GM04504 (cell line): ENCODE measurements at places on chromosomes 12 and 14.

GRCh38 chr12:47987411-47988072, 16.7 kb downstream of the COL2A1 start:
- no peak for DNase-seq

GRCh38 chr12:51687177-51687576, 96.1 kb downstream of the SCN8A start:
- no peak for DNase-seq

- DNase-seq, result no peak
These were observed 2.2 kb upstream of the MARS1 start for GRCh38 chr12:57485695-57486094.

GRCh38 chr12:57522887-57523705, 472 bp downstream of the MBD6 start:
- DNase-seq, result no peak

DNA sequence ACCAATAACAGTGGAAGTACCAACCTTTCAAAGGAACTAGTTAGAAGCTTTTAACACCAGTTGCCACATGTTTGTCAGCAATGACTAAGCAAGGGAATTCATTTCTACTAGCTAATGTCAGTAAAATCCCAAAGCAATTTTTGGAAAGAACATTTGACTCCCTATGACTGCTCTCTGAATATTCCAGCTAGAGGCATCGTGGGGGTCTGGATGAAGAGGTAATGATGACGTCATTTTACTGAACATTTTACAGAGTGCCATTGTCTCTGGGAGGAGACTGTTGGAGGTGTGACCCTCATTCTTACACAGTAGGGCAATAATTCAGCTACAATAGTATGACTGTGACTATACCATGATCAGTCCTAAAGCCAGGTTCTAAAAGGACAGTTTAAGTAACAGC, 204.8 kb downstream of the ITPR2 start:
- DNase-seq, result no peak

- DNase-seq, result no peak
These were observed 5.3 kb downstream of the DCTN2 start for GRCh38 chr12:57541717-57542116.

DNA sequence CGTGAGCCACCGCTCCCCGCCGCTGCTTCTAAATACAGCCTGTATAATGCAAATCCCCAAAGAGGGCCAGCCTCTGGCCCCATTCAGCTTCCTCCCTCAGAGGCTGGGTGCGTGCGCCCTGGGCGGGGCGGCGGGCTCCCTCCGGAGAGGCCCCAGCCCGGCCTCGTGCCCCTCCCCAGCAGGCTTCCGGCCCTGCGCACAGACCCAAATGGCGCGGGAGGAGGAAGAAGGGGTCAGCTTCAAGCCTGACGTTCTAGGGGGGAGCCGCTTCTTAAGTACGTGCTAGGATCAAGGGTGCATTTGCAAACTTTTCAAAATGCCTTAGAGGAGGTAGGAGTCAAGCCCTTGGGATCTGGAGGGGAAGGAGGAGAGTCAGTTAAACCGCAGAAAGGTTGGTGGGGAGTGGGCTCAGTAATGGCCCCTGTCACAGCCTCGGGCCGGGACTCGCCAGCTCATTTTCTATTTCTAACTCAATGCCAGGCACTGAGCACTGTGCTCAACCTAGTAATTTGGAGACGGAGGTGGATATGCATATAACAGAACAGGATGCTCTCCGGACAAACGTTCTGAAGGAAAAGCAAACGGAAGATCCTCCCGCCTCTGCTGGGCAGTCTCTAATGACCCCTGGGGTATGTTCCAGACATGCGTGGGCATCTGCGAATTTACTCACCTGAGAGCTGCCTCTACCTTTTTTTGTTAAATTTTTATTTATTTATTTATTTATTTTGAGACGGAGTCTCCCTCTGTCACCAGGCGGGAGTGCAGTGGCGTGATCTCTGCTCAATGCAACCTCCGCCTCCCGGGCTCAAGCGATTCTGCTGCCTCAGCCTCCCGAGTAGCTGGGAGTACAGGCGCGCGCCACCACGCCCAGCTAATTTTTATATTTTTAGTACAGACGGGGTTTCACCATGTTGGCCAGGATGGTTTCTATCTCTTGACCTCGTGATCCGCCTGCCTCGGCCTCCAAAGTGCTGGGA, 32.3 kb downstream of the NINJ2 start:
- no peak for DNase-seq

DNA sequence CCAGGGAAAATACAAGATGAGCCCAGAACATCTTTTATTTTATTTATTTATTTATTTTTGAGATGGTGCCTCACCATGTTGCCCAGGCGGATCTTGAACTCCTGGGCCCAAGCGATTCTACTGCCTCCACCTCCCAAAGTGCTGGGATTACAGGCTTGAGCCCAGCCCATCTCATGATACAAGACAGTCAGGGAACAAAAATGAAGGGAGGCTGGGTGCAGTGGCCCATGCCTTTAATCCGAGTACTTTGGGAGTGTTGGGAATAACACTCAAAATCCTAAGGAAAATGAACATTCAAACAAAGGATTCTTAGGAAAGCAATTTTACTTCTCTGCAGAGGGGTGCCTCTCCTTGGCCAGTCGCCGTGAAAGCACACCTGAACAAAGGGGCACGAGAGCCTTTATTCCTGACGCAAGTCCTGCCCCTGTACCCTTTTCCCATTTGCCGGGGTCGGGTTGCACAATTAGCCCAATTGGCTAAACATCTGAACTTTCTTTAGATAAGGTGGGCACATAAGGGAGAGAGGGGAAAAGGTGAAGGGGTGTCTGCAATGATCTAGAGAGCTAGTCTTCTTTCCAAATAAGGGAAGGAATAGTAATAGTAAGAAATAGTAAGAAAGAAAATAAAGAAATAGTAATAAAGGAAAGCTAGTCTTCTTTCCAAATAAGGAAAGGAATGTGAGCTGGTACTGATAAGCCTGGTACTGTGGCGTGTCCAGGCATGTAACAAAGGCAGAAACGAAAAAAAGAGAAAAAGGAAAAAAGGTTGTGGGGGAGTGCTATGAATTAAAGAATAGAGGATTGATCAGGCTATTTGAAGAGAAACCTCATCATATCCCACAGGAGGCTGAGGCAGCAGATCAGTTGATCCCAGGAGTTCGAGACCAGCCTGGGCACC, 13.4 kb downstream of the NCAPD2 start:
- no peak for DNase-seq

DNA sequence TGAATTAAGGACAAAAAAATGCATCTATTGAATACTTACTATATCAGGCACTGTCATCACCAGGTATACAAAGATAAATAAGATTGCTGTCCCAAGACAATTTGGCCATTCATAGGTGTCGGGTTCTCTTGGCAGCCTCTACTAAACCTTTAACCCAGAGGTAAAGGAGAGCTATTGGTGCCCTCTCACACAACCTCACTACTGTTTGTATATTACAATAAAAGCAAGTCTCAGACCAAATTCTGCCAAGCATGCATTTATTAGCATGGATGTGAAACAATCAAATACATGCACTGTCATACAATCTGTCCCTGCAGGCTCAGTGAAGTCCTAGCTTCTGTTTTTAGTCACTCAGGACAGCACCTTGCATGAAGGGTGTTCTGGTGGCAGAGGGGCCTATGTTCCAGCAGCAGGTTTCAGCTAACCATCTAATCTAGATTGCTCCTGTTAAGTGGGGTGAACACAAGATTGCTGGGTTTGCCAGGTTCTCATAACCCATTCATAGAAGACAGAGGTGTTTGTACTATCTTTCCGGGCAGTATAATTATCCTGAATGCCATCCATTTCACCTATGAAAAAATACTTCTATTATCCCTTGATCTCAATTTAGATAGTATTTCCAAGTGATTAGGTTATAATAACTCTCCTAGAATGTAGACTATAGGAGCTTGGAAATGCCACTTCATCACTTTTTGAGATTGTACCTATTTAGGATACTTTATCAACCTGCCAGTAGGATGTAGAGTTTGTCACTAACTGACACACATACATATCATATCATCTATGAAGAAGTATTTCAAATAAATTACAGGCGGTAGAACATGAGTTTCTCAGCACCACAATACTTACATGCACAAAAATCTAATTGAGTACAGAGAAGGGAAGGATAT, 254.0 kb upstream of the KRR1 start:
- no peak for DNase-seq

DNA sequence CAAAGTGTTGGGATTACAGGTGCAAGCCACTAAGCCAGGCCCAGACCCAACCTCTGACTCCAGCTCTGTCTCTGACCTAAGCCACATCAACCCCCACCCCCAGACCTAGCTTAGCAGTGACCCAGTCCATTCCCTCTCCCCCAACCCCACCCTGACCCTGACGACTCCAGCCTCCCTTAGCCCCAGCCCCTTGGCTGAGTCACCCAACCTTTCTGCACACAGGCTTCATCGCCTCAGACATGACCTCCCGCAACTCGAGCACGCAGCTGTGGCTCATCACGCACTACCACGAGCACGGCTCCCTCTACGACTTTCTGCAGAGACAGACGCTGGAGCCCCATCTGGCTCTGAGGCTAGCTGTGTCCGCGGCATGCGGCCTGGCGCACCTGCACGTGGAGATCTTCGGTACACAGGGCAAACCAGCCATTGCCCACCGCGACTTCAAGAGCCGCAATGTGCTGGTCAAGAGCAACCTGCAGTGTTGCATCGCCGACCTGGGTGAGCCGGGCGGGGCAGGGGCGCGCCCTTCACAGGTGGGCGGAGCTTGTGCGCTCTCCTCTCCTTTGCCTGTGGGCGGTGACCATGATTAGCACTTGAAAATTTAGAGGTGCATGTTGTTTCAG, 7.8 kb downstream of the ACVRL1 start:
- no peak for DNase-seq

- DNase-seq, result no peak
These were observed 235.0 kb downstream of the EFCAB11 start for GRCh38 chr14:89719366-89720075.

DNA sequence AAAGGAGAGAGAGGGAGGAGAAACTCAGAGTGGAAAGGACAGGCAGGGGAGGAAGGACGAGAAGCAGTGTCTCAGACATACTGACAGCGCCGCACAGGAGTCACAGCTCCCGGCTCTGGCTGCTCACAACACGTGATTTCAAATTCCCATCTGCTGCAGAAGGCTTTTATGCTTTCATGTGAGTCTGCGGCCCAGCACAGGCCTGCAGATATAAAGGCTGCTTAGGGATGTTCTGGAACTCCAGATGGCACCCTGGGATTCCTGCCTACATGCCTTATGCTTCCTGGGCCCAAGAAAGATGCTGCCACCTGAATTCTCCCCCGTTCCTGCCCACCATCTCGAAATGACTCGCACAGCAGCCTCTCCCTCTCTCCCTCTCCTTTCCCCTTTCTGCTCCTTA, 89.6 kb downstream of the NUAK1 start:
- DNase-seq, result no peak

DNA sequence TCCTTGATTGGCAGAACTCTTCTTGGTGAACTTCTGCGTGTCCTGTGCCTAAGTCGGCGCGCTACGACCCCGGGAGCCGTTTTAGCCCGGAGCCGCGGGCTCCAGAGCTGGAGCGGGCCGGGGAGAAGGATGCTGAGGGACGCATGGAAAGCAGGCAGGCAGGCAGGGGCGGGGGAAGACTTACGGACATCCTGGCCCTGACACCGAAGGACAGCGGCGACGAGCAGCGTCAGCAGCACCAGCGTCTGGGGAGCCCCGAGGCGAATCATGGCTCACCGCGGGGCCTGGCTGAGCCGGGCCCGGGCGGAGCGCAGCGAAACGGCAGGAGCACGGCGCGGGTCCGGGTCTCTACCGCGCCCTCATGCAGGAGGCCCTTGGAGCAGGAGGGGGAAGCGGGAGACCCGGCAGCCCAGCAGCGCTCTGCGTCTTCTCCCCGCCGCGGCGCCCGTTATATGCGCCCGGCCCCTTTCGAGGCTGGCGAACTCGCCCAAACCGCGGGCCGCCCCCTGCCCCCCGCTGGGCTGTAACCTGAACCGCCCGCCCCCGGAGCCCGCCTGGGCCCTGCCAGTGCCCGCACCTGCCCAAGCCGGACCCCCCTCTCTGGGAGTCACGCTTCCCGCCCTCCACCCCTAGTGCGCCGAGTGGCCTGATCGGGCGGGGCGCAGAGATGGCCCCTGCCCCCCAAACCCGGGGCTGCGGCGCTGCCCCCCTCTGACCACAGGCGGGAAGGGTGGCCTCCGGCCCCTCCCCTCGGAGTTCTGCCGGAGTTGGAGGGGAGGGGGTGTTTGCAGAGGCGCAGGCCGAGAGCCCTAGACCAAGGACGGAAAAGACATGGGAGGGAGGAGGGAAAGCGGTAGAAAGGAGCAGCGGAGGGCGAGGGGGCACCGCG, at the start of gene COL2A1:
TSS of gene COL2A1 (minus strand) at position 424 of the 889 bp plus-strand sequence. CDS start at position 269, 155 bp downstream.
- DNase-seq, result no peak

GRCh38 chr14:95326987-95327386, 7.3 kb upstream of the CLMN start:
- no peak for DNase-seq

DNA sequence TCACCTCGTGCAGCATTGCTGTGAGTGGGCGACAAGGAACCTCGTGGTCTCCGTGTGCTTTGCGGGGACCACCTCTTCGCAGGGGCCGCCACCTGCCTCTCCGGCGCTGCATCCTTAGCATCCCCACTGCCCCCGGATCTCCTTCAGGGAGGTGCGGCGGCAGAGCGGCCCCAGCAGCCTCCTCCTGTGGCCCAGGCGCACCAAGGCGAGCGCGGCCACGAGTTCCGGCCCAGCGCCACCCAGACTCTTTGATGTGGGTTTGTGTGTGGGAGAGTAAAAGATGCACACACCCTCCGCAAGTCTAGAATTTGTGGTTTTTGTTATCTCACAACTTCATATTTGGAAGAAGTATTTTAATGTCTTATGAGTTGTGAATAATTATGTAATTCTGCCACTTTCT, 118.8 kb upstream of the DIO3 start:
- no peak for DNase-seq

DNA sequence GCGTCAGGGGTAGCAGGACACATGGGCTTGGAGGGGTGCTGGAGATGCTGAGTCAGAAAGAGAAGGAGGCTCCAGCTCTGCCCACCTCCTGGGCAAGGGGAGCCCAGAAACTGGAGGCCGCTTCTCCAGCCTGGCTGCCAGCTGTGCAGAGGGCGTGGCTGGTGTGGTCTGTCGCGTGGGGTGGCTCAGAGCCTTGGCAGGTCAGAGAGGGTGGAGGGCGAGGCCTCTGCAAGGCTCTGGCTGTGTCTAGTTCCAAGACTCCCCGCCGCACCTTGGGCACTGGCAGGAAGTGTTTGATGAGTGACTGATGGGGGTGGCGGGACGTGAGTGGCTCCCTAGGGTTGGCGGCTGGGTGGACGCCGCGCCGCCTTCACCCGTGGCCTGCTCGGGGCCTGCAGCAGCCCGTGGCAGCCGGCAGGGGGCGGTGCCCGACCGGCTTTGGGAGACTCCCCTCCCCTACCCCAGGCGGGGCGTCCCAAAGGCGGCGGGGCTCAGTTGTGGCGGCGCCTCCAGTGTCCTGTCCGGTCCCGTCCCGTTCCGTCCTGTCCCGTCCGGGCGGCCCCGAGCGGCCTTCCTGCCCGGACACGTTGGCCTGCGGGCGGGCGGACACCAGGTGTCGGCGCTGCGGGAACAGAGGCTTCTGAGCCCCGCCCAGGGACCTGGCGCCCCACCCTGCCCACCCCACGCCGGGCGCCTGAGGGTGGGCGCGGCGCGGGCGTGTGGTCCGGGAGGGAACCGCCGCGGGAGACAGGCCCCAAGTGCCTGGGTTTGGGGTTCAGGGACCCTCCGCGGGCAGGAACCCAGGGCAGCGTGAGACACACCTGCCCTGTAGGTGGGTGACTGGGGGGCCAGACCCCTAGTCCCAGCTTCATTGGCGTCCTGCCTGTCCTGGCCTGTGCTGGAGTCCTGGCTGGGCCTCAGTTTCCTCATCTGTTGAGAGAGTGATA, 39.7 kb downstream of the KRT80 start:
- no peak for DNase-seq

- DNase-seq, result no peak
These were observed 79.4 kb upstream of the BCL11B start for GRCh38 chr14:99351166-99352007.
